ENCODE measurements at places on chromosomes 16 and 17.

DNA sequence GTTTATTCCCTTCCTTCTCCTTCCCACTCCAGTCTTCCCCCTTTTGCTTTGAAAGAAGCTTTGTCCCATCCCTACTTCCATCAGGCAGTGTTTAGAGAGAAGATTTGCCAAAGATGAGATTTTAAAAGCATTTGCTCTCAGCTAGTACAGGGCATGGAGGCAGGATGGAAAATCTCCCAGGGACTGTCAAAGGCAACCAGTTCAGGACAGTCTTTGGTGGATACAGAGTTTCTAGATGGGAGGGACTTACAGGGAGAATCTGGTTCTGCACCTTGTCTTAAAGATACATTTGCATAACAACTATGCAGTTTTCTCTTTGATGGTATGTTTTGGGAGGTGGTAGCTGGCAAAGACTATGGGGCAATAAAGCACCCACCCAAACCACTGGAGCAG is 26.2 kb downstream of the CHD9 start:
- DNase-seq: no peak

GRCh38 chr17:2266045-2266864 is 37.3 kb downstream of the SMG6 start:
- DNase-seq: peak; percentile 78

DNA sequence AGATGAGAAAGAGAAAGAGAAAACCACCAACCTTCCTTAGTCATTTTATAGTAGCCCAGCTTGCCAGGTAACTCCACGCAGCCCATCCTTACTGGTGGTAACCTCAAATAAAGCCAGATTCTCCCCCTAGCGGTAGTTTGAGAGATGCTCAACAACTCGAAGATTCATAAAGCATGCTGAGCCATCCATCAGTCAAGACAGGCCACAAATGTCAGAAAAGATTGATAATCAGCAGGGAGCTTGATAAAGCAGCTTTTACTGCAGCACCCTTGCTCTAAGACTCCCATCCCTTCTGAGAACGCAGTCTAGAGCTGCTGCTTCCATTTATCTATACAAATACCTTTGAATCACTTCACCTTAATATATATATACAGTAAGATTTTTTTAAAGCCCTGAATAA is 451.5 kb upstream of the HSBP1 start:
- DNase-seq: no peak

DNA sequence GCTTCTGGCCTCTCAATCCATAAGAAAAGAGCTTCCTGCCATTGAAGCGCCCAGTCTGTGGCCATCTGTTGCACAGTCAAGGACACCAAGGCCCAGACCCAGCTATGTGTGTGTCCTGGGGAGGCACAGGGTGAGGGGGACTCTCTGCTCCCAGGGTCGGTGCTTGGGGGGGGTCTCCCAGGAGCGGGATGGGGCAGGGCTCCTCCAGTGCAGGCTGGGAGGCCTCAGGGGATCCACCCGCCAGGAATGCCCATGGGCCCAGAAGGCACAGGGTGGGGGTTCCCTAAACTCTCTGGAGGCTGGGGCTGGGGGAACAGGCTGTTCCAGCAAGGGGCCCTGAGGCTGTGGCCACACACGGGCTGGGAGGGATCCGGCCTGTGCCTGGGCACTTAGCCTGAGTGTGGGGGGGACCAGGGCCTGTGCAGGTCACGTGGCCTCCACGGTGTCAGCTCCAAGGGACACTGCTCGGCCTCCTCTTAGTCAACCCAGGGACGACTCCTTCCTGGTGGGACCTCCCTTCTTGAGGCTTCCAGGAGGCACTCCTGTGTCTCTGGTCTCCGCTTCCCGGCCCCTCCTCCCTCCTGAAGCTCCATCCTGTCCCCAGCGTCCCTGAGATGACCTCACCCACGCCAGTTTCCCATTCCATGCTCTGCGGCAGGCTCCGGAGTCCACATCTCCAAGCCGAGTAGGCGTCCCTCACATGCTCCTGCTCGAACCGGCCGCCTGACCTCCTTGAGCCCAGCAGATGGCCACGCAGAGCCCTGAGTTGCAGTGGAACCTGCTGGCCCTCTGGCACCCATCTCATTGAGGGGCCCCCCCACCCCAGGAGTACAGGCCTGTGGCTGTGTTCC is 23.1 kb upstream of the BAHCC1 start:
- no peak for DNase-seq
